Stimulated activated effector memory CD8-positive, alpha-beta T cell treated with anti-CD3 and anti-CD28 coated beads, Interleukin-12 subunit alpha, Interleukin-12 subunit beta, amount 100 ng/mL, for 72 hours (primary cell): ENCODE measurements at places on chromosomes 13 and 19.

DNA sequence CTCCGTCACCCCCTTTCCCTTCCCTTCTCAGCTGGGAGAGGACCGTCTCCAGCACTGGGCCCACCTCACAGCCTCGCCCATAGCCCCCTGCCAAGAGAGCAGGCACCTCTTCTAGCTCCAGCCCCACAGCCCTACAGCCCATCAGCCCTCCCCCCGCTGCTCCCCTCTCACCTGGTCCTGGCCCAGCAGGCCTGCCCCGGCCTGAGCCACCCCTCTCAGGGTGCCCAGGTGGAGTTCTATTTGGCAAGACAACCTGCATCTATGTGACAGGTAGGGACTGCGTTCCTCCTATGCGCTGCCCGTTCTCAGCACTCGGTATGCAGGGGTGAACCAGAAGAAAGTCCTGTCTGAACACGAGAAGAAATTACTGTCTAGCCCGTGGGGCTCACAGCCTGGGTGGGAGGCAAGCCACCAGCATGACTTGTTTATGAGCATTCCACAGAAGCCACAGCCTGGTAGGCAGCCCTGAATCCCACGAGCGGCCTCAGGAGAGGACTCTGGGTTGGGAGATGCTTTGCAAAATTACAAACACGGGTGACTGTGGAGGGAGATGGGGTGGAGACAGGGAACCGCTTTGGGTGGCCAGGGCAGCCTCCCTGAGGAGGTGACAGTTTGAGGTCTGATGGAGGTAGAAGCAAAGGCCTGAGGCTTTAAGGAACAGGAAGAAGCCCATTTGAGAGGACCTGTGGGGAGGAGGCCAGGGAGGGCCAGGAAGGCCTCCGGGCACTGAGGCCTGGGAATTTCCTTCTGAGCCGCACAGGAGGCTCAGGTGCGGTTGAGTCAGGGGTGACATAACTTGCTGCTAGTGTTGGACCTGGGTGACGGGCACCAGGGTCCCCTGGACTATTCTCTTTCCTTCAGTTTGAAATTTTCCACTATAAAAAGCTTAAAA is 1.2 kb upstream of the PLEKHF1 start:
- no peak for DNase-seq

DNA sequence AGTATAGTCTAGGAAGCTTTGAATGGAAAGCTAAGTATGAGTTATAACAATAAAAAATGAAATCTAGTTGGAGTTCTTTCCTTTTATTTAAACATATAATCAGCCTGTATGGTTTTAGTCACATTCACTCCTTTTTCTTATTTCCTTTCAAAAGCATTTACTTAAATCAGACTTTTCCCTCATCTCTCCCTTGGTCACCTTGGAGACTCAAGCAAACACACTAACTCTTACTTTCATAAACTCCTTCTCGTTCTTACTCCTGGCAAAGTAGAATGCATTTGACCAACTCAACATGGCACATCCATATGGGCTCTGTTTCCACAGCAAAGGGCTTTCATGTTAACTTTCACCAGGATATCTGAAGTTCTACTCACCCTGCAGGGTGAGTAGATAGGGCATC is 400.0 kb downstream of the LMO7 start:
- DNase-seq, result no peak

GRCh38 chr13:98751861-98752466 is 508 bp downstream of the SLC15A1 start:
- DNase-seq, result no peak

DNA sequence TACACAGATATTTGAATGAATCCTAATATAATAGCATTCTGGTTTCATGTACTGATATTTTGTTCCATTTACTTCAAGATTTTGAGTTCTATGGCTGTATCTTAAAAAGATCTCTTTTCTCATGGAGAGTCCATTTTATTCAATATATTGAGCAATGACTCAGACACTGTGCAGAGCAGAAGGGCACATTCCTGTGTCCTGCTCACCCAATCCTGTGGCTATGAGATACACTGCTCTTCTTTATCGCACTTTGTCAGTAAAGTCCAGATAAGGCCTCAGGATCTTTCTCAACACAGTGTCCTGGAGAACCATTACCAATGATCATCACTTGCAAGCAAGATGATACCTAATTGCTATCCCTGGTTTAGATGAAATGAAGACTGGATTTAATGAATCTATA is 155.0 kb downstream of the CYSLTR2 start:
- no peak for DNase-seq

GRCh38 chr19:32675720-32676185 is at the start of gene RGS9BP:
Gene RGS9BP, plus strand, starts transcription at chr19:32675848. Its CDS starts 416 bp downstream, at chr19:32676264.
- DNase-seq, result peak; percentile 58

GRCh38 chr13:46605076-46605824 is 52.3 kb downstream of the LRCH1 start:
- DNase-seq, result no peak
